ENCODE measurements at places on chromosomes 1 and 21.

DNA sequence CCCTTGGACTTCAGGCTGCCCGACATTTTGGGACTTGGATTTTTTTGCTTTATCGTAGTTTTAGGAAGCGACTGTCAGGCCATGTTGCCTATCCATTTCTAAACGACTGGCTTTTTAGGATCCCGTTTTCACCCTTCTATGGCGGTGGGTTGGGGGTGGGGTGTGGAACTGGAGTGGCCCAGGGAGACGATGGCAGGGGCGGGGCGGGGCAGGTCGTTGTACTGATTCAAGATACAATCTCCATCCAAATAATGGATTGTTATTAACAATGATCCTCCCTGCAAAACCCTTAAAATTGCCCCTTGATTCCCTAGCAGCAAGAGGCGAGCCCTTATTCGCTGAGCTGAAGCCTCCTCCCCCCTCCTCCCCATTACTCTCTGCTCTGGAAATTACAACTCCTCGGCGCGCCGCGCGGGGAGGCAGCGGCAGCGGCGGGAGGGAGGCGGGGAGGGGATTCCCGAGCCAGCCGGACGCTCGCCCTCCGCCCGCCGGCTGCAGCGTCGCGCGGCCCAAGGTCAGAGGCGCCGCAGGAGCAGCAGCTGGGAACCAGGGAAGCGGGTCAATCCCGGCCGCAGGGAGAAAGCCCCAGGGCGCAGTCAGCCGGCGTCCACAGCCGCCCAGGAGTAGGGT, at the start of gene TRIM67:
TRIM67 (plus strand) TSS at position 392 of the 630 bp plus-strand sequence. CDS start 912 bp downstream, outside the sequence.
- no peak for DNase-seq

- DNase-seq = no peak
Observed at GRCh38 chr1:162070094-162070748, 730 bp downstream of the NOS1AP start.

DNA sequence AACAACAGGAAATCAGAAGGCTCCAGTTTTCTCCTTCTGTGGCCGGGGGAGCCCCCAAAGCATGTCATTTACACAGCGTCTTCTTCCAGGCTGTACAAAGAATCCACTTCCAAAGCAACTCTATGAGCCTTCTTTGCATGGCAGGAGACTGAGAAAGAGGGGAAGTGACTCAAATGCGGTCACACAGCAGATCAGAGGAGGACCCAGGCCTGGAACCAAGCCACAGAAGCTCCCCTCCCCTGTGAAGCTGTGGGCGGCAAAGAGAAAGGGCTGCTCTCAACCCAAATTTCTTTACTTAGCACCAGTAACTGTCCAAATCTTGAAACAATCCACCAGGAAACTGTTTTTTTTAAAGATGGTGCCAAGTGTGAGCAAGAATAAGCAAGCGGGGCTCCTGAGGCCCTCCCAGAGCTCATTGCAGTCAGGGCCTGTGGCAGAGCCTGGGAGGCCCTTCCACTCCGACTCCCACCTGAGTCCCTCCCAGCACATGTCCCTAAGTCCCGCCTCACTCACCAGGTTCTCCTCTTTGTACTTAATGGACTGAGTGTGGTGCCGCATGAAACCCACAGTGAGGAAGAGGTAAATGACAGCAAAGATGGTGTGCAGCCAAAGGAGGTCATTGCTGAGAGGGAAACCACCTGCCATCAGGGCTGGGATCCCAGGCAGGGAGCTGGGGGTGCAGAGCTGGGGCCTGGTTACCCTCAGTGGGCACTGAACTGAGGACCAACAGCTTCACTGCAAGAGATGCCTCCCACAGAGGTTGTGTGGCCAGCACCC, 15.9 kb downstream of the TMEM63A start:
- peak; percentile 59 for DNase-seq

DNA sequence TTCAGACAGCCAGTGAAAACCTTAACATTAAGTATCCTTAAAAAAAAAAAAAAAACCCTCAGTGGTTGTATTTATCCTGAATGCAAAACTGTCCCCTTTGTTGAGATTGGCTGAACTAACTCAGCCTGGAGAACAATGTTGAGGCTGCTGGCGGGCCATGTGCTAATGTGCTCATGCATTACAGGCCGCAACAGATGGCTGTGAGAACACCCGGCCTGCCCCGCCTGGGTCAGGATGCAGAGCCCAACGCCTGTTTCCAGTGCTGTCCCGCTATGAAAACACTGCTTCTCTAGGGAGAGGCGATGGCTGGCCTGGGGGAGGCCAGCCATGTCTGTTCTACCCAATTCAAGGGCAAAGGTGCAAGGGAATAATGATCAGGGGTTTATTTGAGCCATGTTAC, 13.8 kb downstream of the OLIG2 start:
- no peak for DNase-seq

DNA sequence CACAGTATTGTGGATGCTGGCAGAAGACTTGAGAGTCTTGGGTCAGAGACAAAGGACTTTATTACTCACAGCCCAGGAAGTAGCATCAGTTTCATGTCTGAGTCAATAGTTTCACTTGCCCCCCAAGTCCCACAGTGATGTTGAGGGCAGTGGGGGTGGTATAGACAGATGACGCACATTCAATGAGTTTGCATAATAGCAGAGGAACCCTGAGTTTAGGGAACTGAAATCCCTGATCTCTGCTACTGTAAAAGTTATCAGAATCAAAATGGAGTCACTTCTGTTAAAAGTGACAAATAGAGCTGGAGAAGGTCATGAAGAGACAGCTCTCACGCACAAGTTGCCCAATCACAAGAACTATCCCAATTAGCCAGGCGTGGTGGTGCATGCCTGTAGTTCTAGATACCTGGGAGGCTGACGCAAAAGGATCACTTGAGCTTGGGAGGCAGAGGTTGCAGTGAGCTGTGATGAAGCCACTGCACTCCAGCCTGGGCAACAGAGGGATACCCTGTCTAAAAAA, 11.5 kb upstream of the HCRTR1 start:
- no peak for DNase-seq

DNA sequence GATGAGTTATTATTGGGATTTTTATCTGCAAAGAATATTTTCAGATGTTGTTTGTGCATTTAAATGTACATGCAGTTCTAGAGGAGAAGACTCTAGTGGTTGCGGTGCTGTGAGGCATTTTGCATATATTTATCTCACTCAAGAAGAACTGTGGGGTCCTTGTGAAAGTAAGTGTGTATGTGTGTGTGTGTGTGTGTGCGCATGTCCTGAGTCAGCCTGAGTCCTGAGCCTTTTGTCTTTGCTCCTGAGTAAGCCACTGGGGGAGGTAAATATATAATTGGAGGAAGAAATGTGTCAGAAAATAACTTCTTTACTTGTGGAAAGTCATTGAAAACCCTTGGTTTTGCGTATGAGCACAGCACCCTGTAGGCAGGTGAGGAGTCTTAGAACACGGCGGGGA, 55.6 kb upstream of the CD34 start:
- no peak for DNase-seq

- no peak for DNase-seq
Observed at GRCh38 chr1:80441664-80442063, 1359.1 kb upstream of the ADGRL2 start.

GRCh38 chr21:27246741-27247140, 279.9 kb upstream of the ADAMTS5 start:
- no peak for DNase-seq

- DNase-seq = no peak
Observed at GRCh38 chr1:95061445-95062006, 11.2 kb downstream of the ALG14 start.

DNA sequence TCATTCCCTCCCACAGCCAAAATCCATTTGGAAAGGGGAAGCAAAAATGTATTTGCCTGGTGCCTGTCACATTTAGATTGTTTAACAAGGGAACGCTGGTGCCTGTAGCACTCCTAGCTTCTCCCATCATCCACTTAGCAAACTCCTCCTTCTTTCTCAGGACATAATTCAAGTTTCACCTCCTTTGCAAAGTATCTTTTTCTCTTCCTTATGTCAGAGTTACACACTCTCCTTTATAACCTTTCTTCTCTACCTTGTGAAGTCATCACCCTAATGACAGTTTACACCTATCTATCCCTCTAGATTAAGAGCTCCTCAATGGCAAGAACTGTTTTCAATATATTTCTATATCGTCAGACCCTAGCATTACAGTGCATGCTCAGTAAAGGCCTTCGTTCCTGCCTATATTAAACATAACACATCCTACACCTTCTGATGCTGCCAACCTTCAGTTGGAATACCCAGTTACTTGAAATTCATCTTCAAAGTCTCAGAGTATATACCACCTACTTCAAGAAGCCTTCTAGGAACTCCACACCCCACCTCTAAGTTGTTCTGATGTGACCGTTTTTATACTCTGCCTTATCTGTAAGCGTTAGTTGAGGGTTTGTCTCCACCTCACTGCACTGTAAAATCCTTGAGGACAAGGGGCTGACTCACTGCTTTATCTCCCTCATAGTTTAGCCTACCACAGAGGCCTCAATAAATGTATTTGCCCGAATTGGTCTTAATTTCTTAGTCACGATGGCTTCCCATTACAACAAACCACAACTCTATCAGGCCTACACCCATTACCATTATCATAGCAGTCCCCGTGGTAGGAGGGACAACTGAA, 1.0 kb upstream of the EPS15 start:
- DNase-seq = no peak

GRCh38 chr1:67896826-67897225, 63.6 kb upstream of the GNG12 start:
- DNase-seq = no peak

DNA sequence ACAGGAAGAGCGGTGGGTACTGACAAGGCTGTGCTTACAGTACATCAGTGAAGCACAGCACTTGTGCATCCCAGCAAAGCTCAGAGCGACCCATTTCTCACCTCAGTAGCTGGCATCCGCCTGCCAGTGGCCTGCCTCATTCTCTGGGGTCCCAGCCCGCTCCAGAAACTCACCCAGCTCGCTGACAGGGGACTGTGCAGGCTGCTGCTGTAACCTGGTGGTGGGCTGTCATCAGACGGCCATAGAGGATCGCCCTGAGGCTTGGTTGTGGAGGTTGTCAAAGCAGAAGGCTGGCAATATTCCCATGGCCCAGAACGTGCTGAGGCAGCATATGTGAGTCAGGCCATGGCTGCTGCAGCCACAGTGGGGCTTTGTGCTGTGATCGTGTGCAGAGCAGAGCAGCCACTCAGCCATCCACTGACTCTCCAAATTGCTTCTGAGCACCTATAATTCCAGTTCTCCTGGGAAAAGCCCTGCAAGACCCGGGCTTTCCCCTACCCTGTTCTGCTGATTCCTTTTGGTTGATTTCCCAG, 13.6 kb upstream of the GPR137B start:
- DNase-seq = no peak
